Stimulated activated naive CD8-positive, alpha-beta T cell treated with anti-CD3 and anti-CD28 coated beads, Interleukin-15, Interleukin-2, amounts not matched to agents 100 U/mL and 50 U/mL, for 24 hours (primary cell): ENCODE measurements at places on chromosomes 7 and 10.

DNA sequence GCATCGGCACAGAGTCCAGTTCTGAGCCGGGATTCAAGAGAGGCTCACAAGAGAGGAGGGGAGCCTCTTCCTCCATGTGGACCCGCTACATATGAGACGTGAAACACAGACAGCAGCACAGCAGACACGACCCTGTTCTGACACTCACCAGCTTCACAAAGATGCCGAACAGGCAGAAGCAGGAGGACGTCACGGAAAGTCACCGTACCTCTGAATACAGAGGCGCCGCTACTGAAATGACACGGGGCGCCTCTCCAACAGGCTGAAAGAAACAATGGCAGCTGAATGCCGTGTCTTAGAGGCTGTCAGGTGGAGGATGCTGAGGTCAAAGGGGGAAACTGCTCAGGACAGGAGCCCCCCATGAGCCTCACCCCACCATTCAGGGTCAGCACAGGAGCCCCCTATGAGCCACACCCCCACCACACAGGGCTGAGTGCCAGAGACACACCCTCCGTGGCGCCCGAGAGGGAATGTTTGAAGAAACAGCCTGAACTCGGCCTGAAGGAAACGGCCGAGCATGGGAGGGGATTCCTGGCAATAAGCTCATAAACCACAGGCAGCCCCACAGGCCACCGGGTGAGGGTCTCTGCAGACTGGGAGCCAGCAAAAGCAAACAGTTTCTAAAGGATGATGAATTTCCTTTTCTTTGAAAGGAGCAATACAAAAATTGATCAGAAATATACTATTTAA, 510.3 kb downstream of the PTPRN2 start:
- DNase-seq: no peak

DNA sequence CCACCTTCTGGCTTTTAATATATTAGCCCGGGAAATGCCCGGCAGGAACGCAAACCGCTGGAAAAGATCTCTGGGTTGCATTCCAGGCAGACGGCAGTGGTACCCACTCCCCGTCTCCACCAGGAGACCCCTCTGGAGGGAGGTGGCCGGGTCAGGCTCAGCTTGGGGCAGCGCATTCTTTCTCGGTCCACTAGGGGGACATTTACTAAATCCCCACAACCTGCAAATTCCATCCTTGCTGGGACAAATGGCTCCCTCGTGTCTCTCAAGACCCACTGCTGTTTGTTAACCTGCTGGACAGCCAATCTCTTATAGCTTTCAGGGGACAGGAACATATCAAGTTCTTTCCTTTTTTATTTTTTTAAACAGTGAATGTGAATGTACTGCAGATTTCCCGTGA, 45.8 kb upstream of the CARD11 start:
- peak; percentile 30 for DNase-seq

DNA sequence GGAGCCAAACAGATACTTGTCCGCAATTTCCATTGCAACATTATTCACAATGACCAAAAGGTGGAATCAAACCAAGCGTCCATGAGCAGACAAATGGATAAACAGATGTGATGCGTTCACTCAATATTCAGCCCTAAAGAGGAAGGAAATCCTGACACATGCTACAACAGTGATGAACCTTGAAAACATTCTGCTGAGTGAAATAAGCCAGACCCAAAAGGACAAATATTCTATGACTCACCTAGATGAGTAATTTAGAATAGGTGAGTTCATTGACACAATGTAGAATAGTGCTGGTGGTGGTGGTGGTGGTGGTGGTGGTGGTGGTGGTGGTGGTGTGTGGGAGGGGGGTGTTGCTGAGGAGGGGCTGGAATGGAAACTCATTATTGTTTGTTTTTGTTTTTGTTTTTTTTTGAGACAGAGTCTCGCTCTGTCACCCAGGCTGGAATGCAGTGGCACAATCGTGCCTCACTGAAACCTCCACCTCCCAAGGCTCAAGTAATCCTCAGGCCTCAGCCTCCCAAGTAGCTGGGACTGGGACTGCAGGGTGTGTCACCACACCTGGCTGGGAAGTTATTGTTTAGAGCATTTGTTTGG, 28.6 kb downstream of the SMKR1 start:
- DNase-seq: peak; percentile 37

- DNase-seq: no peak
These were observed 299.7 kb downstream of the ZEB1 start for GRCh38 chr10:31618541-31619291.

- no peak for DNase-seq
These were observed 35.2 kb downstream of the SEMA3A start for GRCh38 chr7:84159435-84159834.

DNA sequence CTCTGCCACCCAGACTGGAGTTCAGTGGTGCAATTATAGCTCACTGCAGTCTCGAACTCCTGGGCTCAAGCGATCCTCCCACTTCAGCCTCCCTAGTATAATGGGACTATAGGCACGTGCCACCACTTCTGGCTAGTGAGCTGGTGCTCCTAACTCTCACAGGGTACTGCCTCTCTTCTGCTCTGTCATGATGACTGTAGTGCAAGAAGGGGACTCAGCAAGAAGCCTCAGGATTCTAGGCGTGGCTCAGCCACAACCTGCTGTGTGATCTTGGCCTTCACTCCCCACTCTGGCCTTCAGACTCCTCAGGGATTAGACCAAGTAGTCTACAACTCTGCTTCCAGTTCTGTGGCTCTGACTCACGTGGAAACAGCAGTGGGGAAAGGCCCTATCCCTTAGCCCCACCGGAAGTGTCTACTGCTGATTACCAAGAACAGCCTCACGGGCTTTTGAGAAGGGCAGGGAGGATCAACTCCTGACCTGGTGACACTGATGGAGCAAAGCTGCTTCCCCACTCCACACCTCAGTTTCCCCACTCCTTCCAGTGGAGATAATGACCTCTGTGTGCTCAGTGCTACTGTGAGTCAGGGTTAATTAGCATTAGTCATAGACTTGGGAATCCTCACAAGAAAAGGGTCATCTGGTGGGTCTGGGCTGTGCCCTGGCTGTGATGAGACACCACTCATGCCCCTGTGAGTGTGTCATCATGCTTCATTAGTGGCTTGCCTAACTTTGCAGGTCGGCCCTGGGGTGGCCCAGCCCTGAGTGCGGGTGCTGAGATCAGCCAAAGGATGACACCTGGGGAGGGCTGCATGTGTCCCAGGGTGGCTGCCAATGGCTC, 41.1 kb downstream of the ZC3HC1 start:
- peak; percentile 44 for DNase-seq

GRCh38 chr7:92250603-92251002, 4.8 kb downstream of the ANKIB1 start:
- DNase-seq: no peak

DNA sequence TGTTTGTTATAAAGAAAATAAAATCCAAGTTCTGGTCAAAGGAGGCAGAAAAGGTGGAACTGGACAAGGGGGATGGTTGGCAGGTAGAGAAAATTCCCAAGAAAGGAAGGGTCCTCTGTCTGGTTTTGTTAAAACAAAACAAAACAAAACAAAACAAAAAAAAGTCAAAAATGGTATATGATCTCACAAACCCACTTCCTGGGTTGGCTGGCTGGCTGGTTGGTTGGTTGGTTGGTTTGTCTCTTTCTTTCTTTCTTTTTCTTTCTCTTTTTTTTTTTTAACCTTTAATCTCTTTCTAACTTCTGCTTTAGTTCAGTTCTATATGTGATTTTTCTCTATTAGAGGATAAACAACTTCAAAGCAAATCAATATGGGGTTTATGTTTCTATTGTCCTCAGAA, 41.1 kb upstream of the CPN1 start:
- no peak for DNase-seq

GRCh38 chr10:118610577-118610976, 15.1 kb upstream of the PRLHR start:
- DNase-seq: no peak

- peak; percentile 59 for DNase-seq
These were observed 225.8 kb upstream of the KLF14 start for GRCh38 chr7:130959743-130960207.

DNA sequence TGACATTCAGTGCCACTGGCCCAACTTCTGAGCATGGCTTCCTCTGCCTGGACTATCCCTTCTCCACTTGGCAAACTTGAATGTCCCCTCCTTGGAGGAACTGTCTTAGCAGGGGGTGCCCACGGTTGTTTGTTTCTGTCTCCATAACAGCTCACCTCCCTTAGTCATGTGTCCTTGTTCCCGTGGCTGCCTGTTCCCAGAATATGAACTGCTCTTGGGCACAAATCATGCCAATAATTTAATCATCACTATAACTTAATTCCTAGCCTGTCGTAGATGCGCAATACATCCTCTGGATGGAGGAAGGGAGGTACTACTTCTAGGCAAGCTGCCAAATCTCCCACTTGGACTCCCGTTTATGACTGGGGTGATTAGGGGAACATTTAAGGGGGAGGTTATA, 173.1 kb downstream of the MYOF start:
- DNase-seq: no peak

DNA sequence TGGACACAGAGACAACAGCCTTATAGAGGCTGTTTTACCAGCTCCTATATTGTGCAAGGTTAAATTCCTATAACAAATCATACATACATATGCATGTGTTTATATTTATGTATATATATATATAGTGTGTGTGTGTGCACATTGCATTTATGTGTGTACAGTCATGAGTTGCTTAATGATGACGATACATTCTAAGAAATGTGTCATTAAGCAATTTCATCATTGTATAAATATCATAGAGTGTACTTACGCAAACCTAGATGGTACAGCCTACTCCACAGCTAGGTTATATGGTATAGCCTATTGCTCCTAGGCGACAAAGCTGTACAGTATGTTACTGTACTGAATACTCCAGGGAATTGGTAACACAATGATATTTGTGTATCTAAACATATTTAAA, 30.1 kb upstream of the TNKS2 start:
- no peak for DNase-seq

- DNase-seq: no peak
These were observed 56.6 kb downstream of the INPP5A start for GRCh38 chr10:132593900-132594876.

- DNase-seq: peak; percentile 19
These were observed 936 bp upstream of the TCERG1L start for GRCh38 chr10:131312478-131312836.

DNA sequence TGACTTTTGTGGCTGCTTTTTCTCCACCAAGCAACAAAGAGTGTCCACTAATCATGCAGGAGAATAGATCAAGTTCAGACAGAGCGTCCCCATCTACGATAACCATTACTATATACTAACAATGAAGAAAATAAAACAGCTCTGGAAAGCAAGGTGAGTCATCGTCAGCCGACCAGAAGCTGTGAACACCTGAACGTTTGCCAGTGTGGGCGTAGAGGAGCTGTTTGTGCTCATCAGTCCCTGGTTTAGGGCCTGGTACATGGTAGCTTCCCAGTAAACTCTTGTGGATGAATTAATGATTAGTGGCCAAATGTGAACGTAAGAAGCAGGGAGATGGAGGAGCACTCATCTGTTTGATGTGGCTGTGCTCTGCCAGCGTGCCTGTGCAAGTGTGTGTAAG, 180.7 kb downstream of the EVX1 start:
- DNase-seq: no peak

- no peak for DNase-seq
These were observed 153.5 kb upstream of the PDE1C start for GRCh38 chr7:32223721-32224120.

GRCh38 chr7:37095122-37095521, 353.5 kb downstream of the ELMO1 start:
- DNase-seq: no peak

GRCh38 chr10:77793831-77794230, 132.7 kb downstream of the DLG5 start:
- DNase-seq: no peak

DNA sequence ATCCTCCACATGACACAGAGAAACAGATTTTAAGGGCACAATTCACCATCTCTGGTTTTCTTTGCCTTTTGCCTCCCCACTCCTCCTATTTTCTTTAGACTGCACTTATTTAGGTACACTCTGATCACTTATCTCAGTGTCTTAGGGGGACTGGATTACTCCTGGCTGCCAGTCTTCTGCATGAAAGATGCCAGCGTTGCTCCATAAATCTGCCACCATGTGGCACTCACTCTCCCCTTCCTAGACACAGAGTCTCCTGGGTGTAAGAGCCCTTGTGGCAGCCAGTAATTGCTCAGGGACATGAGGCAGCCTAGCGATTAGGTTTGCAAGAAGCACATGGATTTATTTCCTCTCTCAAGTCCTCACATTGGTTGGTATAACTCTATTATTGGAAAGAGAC, 34.5 kb upstream of the RBM20 start:
- DNase-seq: no peak

DNA sequence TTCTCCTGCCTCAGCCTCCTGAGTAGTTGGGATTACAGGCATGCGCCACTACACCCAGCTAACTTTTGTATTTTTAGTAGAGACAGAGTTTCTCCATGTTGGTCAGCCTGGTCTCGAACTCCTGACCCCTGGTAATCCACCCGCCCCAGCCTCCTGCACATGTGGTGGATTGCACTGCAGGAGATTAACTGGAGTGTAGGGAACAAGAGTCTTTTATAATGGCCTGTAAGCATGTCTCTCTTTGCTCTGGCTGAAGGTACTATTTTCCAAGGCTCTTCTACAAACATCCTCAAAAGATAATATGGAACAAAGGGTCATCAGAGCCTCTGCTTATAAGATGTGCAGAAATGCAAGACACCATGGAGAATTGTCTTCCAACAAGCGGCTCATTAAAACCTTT, 3.2 kb downstream of the TOMM7 start:
- no peak for DNase-seq

GRCh38 chr7:103810112-103810744, 179.2 kb downstream of the RELN start:
- no peak for DNase-seq

GRCh38 chr10:68001539-68001938, 73.5 kb downstream of the HERC4 start:
- no peak for DNase-seq

DNA sequence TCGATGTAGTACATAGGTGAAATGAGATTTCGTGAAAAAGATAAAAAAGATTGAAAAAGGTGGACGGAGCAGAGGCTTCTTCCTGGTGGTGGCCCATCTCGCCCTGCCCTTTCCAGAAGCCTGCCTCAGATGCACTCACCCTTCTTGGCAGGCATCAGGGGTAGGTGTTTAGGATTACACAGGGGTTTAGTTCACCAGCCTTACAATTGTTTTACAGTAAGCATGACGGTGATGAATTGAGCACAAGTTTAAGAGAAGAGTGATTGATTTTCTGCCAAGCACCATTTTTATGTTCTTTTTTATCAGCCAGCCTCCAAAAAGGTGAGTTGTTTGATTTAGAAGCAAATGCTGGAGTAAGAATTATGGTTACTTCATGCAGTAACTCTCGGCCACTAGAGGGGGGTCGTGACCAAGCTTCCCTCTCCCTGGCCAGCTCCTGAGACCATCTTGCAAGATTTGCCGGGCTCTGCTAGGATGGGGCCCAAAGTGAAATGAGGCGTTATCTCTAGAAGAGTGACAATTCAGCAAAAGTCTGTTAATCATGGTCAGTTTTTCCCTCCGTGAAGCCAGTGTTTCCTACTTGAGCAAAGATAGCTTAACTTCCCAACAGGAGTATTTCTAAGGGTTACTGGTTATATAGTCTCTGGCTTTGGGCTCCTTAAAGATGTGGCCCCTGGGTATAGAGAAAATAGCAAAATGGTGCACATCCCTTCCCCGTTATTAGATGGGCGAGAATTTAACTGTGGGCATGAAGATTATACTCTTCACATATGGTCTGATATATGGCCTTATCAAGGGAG, 228.8 kb downstream of the BMPER start:
- peak; percentile 30 for DNase-seq
